Stimulated activated CD8-positive, alpha-beta memory T cell treated with anti-CD3 and anti-CD28 coated beads, Interleukin-4, amount 100 ng/mL, for 1 hour (primary cell): ENCODE measurements at places on chromosomes 1 and 21.
A peak's percentile ranks its signal among the peaks of the same experiment; 100 is the strongest.

- no peak for DNase-seq
Measured at GRCh38 chr1:235595079-235595478, 54.5 kb downstream of the GNG4 start.

GRCh38 chr21:36542312-36543101, 62.6 kb upstream of the CLDN14 start:
- DNase-seq, result no peak

DNA sequence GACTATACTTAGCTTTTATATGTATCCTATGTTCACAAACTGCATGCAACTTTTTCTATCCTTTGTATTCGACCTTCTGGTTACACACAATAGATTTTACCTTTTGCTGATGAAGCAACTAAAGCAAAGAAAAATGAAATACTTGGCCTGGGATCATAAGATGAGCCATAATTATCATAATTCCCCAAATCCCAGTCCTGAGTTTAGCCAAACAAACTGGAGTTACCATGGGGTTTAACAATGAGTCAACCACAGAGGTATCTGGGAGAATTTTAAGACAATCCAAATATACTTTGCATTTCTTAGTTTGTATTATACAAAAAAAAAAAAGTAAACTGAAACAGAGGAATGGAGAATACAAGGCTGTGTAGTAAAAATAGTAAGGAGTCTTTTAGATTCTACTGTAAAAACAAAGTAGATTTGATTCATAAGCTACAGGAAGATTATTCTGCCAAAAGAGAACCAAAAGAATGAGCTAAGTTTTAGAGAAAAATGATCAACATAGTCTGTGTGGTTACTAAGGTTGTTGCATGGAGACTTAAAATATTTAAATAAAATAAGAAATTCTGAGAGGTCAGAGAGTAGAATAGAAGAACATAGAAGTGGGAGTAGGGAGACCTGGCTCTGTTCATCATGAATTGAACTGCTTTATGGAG, 60.4 kb upstream of the GORAB start:
- DNase-seq, result no peak

DNA sequence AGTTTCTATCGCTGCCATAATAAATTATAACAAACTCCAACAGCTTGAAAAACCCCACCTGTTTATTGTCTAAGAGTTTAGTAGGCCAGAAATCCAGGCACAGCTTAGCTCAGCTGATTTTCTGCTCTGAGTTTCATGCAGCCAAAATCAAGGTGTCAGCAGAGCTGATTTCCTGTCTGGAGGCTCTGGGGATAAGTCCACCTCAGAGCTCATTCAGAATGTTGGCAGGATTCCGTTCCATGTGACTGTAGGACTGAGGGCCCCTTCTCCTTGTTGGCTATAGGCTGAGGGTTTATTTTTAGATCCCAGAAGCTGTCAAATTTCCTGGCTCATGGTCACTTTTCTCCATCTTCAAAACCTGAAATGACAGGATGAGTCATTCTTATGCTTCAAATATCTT, 91.6 kb upstream of the CHODL start:
- no peak for DNase-seq

GRCh38 chr1:178124115-178124514, 30.2 kb downstream of the RASAL2 start:
- no peak for DNase-seq

GRCh38 chr1:116910379-116911187, 867 bp downstream of the PTGFRN start:
- DNase-seq, result peak; percentile 10

- DNase-seq, result no peak
Measured at GRCh38 chr1:19315378-19316198, 3.5 kb downstream of the SLC66A1 start.

- DNase-seq, result no peak
Measured at GRCh38 chr1:246199086-246199645, 307.9 kb downstream of the SMYD3 start.

- no peak for DNase-seq
Measured at GRCh38 chr1:29646161-29646775, 409.9 kb downstream of the PTPRU start.

- DNase-seq, result no peak
Measured at GRCh38 chr1:108897865-108898720, 21.3 kb downstream of the GPSM2 start.

GRCh38 chr1:98459486-98459870, 202.0 kb upstream of the SNX7 start:
- no peak for DNase-seq

- DNase-seq, result no peak
Measured at GRCh38 chr1:156691665-156692440, 13.5 kb downstream of the CRABP2 start.

- no peak for DNase-seq
Measured at GRCh38 chr21:27425574-27425973, 458.7 kb upstream of the ADAMTS5 start.

- no peak for DNase-seq
Measured at GRCh38 chr1:234932106-234932505, 196.5 kb downstream of the TOMM20 start.

- no peak for DNase-seq
Measured at GRCh38 chr1:25916460-25916859, 10.2 kb upstream of the STMN1 start.

GRCh38 chr1:31400393-31400792, 12.6 kb upstream of the SERINC2 start:
- no peak for DNase-seq

DNA sequence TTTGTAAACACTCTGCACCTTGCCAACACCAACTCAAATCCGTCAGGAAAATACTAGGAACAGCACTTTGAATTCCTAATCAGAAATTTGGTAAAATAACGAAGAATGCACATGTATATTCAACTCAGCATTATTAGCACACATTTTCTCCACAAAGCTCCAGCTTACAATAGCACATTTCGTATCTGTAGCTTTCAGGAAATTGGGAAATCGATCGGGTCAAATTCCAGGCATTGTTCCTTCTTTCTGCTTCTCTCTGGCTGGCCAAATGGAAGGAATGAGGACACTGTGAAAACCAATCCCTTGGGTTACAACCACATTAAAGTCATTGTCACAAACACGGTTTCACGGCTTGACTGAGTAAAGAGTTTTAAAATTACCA, 58.6 kb downstream of the NPHP4 start:
- no peak for DNase-seq

DNA sequence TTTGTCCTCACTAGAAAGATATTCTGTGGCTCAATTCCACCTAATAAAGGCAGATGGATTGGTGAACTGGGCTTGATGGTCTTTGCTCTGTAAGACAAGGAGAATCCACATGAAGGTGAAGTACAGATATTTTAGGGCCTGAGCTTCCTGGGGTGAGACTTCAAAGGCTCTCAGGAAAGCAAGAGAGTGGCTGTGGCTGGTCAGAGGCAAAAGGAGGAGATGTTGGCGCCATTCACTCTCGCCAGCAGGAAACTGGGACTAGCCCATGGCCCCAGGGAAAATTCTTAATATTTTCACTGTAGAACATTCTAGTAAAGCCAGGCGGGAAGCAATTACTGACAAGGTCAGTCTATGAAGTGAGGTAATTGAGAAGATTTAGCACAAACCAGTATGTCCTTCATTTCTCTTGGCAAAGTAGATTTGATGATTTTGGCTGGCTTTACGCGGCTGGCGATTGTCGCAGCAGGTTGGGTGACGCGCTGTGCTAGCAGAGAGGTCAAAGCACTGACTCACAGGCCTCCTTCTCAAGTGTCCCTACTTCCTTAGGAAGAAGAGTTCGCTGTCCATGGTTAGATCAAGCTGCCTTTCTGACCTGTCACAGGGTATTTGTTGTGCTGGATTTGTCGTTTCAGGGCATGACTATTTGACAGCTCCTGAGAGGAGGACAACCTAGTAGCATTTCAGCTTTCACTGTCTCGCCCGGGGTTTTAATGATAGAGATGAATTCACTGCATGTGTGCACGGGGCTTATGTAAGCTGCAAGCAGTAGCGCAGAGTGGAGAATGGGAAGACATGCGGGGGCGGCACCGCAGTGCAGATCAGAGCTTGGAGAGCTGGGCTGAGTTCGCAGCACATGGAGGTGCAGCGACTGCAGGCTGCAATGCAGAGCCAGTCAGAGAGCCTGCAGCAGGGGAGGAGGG, 32.7 kb downstream of the XCL1 start:
- no peak for DNase-seq

DNA sequence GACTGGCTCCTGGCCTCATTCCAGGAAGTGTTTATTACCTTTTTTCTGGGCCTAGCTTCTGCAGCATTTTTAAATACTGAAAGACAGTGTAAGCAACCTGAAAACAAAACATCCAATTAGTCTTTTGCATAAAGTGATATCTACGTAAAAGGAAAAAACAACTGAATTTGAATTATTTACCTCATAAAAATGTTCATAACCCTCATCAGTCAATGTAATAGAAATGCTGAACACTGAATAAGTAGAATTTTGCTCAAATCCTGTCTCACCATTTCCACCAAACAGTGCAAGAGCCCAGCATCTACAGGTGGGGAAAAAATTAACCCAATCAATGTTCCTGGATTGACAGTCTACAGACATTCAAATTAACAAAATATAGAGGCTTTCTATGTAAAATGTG, 64.0 kb downstream of the NRDC start:
- no peak for DNase-seq

- no peak for DNase-seq
Measured at GRCh38 chr1:230392920-230393521, 33.1 kb downstream of the PGBD5 start.

DNA sequence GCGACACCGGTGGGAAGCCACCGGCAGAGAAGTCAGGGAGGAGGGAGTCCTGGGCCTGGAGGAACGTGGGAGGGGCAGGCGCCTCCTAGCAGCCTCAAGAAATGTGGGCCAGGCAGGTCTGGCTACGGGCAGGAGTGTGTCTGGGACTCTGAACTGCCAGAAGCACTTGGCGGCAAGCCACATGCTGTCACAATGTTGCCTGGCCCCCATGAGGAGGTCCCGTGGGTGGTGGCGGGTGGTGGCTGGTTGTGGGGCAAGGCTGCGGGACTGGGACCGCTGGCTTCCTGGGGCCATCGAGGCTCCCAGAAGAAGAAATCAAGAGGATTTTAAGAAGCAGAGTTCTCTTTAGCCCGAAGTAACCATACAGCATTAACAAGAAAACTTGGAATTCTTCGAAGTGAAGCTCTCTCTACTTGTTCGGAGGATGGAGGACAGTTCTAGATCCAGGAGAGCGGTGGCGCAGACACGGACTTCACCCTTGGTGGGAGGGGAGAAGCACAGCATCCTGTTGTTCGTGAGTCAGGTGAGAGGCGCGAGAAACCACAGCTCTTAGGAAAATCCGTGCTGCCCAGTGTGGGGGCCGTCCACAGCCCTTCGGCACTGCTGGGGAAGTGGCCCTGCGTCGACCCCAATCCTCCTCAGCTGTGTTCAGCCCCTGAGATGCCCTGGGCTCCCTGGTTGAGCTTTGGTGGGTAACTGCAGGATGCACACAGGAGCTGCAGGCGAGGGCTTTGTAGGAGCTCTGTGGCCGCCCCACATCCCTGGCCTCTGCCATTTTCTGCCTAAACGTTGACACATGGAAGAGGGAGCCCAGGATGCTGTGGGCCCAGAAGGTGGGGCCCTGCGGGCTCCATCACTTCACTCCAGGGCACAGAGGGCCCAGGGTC, 12.4 kb downstream of the SKI start:
- no peak for DNase-seq

GRCh38 chr1:203049077-203049476, 22.8 kb downstream of the PPFIA4 start:
- no peak for DNase-seq

DNA sequence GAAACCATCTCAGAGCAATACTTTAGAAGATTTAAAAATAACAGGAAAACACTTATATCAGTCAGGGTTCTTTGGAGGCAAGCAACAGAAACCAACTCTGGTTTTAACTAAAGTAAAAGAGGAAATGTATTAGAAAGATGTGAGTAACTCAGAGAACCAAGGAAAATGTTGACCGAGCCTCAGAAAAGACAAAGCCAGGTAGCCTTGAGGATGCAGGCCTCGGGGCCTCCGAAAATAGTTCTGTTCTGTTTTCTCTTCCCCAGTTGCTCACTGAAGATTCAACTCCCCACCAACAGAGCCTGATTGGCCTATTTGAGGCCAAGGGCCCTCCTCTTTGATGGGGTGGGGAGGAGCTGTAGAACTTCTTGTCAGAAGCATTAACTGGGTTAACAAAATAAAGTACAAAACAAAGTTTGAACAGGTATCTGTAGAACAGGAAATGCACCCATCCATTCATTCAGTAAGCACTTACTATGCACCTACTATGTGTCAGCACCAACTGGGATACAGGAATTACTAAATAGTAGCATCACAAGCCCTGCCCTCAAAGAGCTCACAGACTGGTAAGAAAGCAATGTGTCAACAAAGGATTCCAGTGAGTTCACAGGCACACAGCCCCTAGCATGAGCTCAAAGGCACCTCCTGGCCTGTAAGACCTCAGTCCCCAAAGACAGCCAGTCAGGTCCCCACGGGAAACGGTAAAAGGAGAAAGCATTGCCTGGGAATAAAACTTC, 12.6 kb downstream of the SLAMF8 start:
- no peak for DNase-seq

GRCh38 chr1:82346141-82346540, 545.4 kb downstream of the ADGRL2 start:
- DNase-seq, result no peak

GRCh38 chr1:223248770-223249140, 105.7 kb upstream of the TLR5 start:
- DNase-seq, result no peak

DNA sequence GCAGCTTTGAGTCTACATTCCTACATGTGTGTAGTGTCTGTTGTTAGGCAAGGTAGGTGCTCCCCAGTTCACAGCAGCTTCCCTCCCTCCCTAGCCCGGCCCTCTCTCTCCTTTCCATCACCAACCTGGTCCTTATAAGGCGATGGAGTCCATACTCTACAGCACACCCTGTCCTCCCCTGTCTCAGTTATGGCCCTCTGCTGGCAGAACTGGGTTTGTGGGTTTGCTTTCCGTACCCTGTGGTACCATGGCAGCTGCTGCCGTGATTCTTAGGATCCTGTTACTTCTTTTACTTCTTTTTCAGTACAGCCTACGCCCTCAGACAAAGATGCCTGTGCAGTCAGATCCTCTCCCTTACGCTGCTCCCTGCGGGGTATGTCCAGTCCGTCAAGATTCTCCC, 31.7 kb downstream of the AK5 start:
- DNase-seq, result no peak

GRCh38 chr1:237570530-237570929, 320.2 kb downstream of the ZP4 start:
- no peak for DNase-seq

DNA sequence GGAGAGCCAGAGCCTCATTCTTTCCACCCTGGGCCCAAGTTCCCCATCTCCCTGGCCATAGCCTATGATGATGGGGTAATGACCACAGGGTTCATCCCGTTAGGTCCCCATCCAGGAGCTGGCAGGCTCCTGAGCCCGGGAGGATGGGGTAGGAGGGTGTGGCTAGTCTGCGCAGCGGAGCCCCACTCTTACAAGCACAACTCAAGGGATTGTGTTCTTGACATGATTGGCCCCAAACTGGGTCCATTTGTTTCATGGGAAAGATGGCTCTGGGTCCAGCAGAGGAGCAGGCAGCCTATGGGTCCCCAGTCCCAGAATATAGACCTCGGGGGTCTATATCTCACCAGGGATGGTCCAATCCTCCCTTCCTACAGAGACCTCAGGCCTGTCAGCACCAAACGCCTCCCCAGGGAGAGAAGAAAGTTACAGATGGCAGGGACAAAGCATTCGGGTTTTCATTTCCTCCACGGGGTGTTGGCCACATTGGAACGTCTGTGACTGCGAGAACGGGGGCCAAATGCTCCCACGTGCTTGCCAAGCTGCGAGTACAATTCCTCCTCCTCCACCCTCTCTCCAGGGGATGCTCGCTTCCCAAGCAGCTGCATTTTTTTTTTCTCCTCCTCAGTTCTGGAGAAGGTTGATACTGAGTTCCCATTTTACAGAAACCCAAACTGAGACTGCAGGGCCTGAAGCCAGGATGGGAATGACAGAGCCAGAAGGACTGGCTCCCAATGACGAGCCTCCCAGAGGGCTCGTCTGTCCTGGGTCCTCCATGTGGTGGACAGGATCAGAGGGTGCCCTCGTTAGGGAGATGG, 71.0 kb downstream of the DHRS3 start:
- no peak for DNase-seq
